ENCODE measurements at places on chromosomes 16 and 17.

DNA sequence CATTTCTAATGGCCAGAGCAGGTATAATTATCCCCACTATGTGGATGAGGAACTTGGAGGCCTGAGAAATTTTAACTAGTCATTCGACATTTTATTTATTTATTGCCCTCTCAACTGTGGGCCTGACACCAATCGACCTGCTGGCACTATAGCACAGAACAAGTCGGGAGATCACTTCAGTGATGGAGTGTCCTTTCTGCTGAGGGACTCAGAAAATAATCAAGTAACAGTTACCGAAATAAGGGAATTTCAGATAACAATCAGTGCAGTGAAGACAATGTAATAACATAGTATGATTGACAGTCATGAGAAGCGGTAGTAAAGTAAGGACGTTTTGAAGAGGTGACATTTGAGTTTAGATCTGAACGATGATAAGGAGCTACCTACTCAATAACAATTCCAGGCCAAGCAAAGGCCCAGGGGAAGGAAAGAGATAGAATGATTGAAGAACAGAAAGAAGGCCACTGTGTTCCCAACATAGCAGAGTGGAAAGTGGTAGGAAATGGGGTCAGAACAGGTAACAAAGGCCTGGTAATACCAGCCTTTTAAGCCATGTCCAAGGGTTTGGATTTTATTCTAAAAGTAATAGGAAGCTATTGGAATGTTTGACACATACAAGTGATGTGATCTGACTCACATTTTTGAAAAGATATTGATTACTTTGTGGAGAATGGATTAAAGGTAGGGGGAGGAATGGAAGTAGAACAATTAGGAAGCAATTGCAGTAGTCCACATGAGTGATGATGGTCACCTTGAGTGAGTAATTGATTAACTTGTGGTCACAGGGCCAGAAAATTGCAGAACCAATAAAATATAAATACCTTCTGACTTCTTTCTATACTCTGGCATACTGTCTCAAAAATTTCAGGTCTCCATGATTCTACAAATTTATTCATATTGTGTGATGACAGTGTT, 1.4 kb downstream of the STXBP4 start:
- H3K4me3 ChIP-seq: peak overlapping the region; percentile 83
- peaks cover 4% of the 10 kb centered on the region for H3K4me1 ChIP-seq
- DNase-seq: no peak
- no peaks in the 10 kb centered on the region for H3K27me3 ChIP-seq

GRCh38 chr17:49830605-49831004, 17.3 kb downstream of the TAC4 start:
- DNase-seq: no peak
- no peak overlapping the region for H3K27ac ChIP-seq
- H3K36me3 ChIP-seq: peaks cover 15% of the 10 kb centered on the region

DNA sequence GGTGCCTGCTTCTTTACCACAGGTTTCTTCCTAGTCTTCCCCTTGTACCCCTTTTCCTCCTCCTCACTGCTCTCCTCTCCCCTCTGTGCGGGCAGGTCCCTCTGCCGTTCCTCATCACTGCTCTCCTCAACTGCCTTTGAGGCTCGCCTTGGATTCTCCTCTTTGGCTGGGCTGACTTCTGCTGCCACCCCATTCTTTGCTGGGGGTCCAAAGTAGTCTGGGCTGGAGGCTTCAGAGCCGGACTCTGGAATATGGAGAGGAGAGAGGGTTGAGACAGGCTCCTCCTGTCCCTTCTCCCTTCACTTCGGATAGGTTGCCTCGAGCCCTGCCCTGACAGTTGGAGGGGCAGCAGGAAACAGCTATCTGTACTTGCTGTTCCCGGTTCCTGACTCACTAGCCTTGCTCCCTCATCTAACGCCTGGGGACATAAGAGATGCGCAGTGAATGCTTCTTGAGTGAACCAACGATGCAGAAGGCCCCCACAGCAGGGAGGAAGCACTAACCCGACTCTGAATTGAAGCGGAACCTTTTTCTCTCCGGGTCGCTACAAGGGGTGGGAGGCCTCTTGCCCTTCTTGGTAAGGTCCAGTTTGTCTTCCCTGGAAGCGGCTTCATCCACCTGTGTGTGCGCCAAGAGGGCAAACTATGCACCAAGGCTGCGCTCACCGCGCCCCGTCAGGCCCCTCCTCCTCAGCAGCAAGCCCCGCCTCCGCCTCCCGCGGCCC, 655 bp downstream of the HIRIP3 start:
- H3K27ac ChIP-seq: peak overlapping the region; percentile 94
- no peak for DNase-seq
- no peaks in the 10 kb centered on the region for H3K27me3 ChIP-seq
- peak overlapping the region; percentile 68 for H3K4me3 ChIP-seq
- H3K4me1 ChIP-seq: peaks cover 10% of the 10 kb centered on the region

DNA sequence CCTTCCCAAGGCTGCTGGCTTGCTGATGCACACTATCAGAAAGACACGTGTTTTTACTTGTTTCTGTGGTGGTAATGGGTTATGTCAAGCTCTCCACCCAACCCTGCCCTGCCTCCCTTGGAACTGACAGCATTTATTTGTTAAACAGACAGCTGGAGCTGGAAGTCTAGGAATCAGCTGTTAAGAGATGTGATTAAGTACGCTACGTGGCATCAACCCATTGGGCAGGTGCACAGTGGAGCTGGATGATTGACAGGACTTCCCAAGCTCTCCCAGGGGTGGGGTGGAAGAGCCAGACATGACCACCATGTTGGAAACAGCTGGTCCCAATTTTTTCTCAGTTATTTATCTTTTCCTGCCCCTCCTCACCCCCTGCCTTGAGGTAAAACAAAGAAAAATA, 49.4 kb downstream of the ADAMTS18 start:
- DNase-seq: no peak
- H3K36me3 ChIP-seq: no peaks in the 10 kb centered on the region
- no peaks in the 10 kb centered on the region for H3K4me1 ChIP-seq
- no peaks in the 10 kb centered on the region for H3K27me3 ChIP-seq
- H3K27ac ChIP-seq: no peak overlapping the region

GRCh38 chr16:63612462-63613227, 1509.2 kb downstream of the CDH11 start:
- no peaks in the 10 kb centered on the region for H3K27me3 ChIP-seq
- no peak overlapping the region for H3K4me3 ChIP-seq
- H3K36me3 ChIP-seq: no peaks in the 10 kb centered on the region
- H3K27ac ChIP-seq: no peak overlapping the region

All from prostate gland (tissue), 2 donors.